ENCODE measurements at places on chromosomes 13 and 19. TPM values are rescaled to one million over a fixed set of nuclear protein-coding genes. Genes with fewer than 3 reads are reported as not detected.
A peak's percentile ranks its signal among the peaks of the same experiment; 100 is the strongest.

- DNase-seq: no peak
Observed at GRCh38 chr13:40217675-40218074, 448.8 kb downstream of the FOXO1 start.

The TPTE2 gene
- not detected for total RNA-seq

DNA sequence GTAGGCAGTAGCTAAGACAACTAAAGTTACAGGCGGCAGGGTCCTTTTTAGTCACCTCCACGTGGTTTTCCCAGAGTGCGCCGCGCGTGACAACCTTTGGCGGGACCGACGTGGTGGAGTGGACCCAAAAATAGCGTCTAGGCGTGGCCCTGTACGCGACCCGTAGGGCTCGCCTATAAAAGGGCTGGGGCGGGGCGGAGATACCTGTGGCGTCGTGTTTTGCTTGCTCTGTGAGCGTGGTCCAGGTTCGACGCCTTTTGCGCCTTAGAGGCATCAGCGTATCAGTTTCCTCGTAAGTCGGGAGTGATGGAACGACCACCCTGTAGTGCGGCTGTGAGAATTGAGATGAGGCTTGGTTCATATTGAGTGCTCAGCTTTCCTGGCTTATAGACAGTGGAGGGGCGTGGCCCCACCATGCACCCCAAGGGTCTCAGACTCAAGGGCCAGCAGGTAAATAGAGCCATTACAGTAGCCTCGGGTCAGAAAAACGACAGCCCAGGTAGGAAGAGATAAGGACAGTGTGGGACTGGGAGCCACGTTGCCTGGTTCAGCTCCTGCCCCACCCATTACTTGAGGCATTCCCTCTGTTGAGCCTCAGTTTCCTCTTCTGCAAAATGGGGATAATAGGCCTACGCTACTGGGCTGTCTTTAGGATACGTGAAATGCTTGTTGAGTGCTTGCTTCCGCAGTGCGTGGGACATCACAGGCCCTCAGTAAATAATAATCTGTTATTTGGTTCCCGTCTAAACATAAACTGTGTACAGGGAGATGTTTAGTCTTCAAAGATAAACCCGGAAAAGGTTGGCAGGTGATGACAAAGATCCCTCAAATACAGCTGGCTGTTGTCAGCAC, 693 bp upstream of the TMED1 start:
- peak; percentile 88 for DNase-seq

DNA sequence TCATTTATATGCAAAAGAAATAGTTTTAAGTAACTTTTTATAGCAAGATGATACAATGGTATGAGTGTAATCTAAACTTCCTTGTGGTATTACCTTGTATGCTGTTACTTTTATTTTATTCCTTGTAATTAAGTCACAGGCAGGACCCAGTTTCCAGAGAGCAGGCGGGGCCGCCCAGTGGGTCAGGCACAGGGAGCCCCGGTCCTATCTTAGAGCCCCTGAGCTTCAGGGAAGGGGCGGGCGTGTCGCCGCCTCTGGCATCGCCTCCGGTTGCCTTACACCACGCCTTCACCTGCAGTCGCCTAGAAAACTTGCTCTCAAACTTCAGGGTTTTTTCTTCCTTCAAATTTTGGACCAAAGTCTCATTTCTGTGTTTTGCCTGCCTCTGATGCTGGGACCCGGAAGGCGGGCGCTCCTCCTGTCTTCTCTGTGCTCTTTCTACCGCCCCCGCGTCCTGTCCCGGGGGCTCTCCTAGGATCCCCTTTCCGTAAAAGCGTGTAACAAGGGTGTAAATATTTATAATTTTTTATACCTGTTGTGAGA, 10.2 kb downstream of the PLPPR3 start:
- no peak for DNase-seq

- no peak for DNase-seq
Observed at GRCh38 chr13:73168953-73169401, 110.2 kb downstream of the KLF5 start.

DNA sequence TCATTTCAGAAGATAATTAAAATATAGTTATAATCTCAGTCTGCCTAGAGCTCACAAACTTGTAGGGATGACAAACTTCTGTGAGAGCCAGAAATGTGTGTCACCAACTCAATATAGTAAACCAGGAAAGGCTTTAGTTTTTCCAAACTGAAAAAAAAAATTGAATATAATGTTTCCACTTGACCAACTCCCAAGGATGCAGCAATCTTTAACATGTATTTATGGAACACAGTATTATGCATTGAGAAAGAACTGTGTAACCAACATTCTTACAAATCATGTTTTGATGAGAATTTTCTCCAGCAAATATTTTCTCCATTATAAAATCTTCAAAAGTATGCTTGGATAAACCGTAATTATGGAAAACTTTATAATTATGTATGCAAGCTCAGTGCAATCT, 50.1 kb upstream of the KLF12 start:
- no peak for DNase-seq

All from heart right ventricle (tissue), 16 donors.